ENCODE measurements at places on chromosomes 3 and 15.

- DNase-seq, result no peak
These were observed 44.5 kb downstream of the CTDSPL start for GRCh38 chr3:37905987-37906674.

DNA sequence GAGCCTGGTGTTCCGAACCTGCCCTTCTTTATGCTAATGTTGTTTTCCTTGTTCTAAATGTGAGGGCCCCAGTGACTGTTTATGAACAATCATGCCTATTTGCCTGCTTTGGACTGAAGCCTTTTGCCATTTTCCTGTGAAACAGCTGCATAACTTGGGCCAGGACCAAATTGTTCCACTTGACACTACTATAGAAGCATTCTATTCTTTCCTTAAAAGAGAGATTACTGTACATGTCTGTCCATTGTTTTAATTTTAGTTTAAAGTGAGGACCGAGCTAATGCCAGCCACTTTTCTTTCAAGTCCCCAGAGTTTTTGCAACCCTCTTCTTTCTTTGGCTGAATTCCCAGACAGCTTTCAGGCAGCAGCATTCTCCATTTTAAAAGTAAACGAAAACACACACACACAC, 980.3 kb downstream of the CADM2 start:
- no peak for DNase-seq

DNA sequence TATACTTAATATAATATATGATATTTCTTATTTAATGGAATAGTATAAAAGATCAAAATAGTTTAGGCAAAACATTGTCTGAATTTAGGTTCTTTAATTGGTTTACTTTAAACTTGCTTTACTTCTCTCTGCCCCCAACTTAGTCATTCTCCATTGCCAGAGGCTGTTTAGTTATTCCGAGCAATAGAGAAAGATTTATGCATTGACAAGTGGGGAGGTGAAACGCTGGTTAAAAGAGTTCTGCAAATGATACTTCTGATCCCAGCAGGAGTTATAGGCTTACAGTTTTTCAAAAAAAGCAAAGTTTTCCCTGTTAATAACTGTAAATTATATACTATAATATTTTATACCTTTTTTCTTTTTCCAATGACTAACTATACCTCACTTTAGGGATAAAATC, 145.4 kb downstream of the EPHA3 start:
- DNase-seq, result no peak

- DNase-seq, result peak; percentile 31
These were observed 338.3 kb upstream of the ZNF385D start for GRCh38 chr3:22089284-22089683.

DNA sequence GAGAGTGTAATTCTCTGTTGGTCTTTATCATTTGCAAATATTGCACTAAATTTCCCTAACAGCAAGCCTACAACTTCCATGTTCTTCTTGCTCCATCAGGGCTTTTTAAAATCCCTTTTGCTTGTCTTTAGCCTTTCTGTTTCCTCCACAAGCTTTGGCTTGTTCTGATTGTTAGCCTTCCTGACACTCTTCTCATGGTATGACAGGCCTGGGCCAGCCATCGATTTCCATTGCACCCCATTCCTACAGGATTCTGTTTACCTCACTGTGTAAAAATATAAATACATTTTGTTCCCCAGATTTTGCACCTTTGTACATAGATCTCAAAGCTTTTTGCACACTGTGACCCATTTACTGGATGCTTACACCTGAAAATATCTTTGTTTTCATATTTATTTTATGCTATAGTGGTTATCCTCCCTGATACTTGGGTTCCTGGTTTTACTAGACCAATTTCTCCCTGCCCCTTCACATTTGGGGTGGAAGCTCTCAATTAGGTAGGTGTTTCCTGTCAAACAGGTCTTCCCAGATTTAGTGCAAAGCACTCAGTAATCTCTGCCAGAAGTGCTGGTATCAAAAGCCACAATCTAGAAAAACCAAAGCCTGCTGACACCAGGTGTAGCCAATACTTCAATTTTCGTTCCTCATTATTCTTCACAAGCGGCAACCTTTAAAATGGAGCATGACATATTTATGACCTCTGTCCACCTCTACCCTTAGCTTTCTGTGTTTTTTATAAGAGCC, 57.9 kb upstream of the PPP2R3A start:
- DNase-seq, result no peak

DNA sequence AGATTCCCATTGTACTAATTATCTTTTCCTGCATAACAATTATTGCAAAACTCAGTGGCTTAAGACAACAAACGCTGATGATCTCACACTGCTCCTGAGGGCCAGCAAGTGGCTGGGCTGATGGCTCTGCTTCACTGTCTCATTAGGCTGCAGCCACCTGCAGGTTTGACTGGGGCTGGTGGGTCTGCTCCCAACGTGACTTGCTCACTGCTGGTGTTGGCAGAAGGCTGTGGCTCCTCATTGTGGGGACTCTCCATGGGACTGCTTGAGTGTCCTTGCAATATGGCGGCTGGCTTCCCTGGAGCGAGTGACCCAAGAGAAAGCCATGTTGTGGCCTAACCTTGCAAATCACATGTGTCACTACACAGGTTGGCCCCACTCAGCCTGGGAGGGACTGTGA, 71.1 kb downstream of the PLXNA1 start:
- DNase-seq, result no peak

- DNase-seq, result peak; percentile 35
These were observed 440.2 kb downstream of the LPP start for GRCh38 chr3:188594139-188594538.

GRCh38 chr3:90054311-90054710, 946.9 kb downstream of the EPHA3 start:
- DNase-seq, result no peak

- DNase-seq, result no peak
These were observed 115.7 kb upstream of the BFSP2 start for GRCh38 chr3:133283958-133284807.

- no peak for DNase-seq
These were observed 91.7 kb downstream of the FRMD4B start for GRCh38 chr3:69294014-69294766.

DNA sequence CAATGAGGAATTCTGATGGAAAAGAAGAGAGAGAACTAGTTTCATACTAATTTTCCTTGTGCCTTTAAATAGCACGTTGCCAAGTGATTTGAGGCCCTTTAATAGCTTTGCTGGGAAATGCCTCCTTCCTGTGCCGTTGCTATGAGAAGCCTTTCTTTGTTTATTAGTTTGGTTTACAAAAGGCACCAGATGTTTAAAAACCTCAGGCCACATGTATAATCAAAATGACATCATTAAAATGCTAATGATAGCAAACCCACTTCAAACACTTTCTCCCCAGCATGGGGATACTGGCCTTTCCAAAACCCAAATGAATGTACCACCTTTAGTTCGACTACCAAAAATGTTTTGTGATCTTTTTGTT, 50.0 kb upstream of the TBC1D23 start:
- no peak for DNase-seq

DNA sequence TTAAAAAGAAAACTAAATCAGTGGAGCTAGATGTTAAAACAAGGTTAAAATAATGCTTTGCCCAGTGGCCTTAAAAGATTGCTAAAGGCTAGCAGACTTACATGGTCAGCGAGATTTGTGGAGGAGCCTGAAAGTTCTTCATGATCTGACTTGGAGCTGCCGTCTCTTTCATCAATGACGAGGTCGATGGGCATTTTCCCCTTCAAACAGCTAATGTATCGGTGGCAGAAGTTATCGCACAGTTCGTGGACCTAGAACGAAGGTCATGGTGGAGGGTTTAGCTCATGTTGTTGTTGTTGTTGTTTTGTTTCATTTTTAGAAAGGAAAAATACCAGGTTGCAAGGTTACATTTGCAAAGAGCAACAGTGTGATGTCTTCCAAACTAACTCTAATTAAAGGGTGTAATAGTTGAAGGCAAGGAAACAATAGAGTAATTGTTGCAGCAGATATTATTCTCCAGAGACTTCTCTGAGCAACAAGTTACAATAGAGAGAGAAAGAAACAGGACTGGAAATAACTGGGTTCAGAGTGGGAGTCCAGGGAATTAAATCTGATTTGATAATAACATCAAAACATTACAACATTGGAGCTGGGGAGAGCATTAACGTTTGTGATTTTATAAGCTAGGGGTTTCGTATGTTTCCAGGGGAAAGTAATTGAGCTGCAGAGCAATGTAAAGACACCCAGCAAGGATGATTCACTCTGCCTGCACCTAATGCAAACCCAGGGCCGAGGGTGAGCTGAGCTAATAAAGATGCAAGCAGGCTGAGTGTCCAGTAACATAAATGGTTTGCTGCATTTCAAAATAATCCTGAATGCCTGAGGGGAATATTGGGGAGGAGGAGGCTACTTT, 6.6 kb downstream of the MEIS2 start:
- DNase-seq, result no peak
